ENCODE measurements at places on chromosomes 6 and 20.
A peak's percentile ranks its signal among the peaks of the same experiment; 100 is the strongest.

DNA sequence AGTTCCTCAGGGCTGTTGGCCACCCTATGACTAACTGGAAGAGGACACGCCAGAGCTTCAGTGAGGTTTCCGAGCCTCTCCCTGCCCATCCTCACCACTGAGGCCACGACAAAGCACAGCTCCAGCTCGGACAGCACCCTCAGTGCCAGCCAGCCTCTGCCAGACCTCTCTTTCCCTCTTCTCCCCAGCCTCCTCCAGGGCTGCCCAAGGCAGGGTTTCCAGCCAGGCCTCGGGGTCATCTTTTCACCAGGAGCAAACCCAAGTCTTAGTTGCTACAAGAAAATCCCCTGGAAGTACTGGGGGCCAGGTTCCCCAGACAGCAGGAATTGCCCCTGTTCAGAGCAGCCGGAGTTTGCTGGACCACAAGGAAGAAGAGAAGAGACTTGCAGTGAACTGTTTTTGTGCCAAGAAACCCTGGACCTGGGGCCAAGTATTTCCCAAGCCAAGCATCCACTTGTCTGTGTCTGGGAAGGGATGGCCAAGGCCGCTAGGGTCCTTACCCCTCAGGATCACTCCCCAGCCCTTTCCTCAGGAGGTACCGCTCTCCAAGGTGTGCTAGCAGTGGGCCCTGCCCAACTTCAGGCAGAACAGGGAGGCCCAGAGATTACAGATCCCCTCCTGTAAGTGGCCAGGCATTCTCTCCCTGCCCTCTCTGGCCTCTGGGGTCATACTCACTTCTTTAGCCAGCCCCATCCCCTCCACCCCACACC lies 41.6 kb downstream of the PLAGL2 start:
- no peak for DNase-seq

DNA sequence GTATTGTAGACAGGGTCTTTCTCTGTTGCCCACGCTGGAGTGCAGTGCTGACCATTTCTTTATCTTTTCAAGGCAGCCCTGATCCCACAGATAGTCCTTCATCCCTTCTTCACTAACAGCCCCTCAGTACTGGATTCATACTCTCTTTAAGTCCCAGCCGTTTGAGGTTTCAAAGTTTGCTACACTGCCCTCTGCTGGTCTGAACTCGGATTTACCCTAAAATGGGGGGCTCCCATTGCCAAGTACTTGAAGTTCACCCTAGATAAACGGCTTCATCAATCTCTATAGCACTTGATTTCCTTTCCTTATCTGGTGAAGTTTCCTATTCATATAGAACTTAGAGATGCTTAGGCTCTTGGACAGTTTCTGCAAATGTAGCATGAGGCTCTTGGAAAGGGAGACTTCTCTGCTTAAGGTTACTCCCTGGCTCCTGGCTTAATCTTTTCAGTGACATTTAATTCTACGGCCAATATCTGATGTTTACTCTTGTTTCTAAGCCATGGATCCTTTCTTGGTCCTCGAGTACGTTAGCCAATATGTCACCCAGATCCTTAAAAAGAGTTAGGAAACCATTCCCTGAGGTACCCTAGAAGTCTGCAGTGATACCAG lies 21.4 kb upstream of the PREP start:
- peak; percentile 78 for DNase-seq

DNA sequence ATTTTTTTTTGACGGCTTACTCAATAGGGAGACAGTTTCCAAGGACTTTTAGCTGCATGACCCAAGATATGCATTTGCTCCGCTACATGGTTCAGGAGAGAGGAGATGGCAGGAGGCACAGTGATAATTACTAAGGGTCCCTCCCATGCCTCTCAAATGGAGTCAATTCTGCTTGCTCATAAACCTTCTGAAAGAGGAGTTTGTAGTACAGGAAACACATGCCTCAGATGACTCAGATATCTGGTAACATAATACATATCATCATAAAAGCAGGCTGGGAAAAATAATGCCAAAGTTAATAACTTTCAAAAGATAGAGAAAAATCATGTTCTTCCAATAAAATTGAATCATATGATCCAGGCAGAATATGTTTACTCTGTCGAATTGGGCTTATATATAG lies 97.6 kb upstream of the DEFB112 start:
- no peak for DNase-seq

- DNase-seq = no peak
Observed at GRCh38 chr20:61173267-61173666, 78.8 kb upstream of the CDH4 start.

DNA sequence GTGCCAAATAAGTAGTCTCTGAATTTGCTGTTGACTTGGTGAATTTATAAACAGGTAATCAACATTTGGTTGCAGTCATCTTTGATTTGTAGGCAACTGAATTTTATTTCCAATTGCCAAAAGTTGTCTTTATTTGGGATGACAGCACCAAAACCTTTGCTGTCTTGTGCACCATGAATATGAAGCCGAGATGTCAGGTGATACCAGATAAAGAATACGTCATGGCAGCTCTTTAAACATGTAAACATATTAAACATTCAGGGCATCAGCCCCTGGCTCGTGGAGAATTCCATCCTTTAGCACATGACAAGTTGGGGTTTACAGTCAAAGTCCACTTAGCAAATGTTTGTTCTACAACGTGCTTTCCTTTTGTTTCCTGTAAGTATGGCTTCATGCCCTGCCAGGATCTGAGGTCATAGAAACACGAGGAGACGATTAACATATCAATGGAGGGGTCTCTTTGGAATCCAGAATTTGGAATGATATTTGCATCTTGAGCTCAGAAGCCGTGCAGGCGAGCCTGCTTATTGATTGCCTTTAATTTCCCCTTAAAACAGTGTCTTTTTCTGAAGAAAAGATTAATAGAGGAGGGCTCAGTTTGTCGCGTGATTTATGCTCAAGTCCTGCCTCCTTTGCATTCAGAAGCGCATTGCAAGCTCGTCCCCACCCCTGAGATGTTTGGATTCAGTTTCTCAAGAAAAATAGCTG lies 170.2 kb upstream of the ZNF217 start:
- no peak for DNase-seq

- DNase-seq = peak; percentile 34
Observed at GRCh38 chr6:152267967-152268845, 369.0 kb downstream of the SYNE1 start.
